ENCODE measurements at places on chromosomes 13 and 19.

DNA sequence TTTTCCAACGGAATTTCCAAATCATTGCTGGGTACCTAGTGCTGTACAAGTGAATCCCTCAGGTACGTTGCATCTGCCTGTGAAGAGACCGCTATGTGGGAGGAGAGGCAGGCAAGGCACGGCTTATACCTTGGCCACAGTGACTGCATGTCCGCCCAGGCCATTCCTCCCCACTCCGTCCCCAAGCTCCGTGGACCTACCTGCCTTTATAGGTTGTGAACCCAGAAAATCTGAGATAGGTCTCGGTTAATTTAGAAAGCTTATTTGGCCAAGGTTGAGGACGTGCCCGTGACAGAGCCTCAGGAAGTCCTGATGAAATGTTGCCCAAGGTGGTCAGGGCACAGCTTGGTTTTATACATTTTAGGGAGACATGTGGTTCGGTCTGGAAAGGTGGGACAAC lies 218.5 kb upstream of the TSHZ3 start:
- no peak for DNase-seq

- DNase-seq = no peak
Measured at GRCh38 chr13:43205416-43205815, 182.0 kb downstream of the DNAJC15 start.

- DNase-seq = peak; percentile 48
Measured at GRCh38 chr19:5690955-5691821, 1.1 kb downstream of the RPL36 start.

DNA sequence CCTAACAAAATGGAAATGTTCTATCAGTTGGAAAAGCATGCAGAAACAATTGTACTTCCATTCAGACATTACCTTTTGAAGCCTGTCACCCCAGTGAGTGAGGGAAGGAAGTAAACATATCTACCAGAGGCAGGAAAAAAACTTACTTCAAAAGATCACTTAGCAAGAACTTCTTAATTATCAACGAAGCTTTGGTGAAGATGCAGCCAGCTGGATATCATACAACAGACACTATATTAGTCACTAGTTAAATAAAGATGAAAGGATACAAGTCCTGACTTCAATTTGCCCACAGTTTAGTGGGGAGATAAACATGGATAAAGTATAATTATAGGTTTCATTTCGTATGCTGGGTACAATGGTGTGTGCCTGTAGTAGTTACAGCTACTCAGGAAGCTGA lies 148.8 kb downstream of the TNFRSF19 start:
- no peak for DNase-seq

- DNase-seq = peak; percentile 85
Measured at GRCh38 chr19:17766543-17767131, 15.4 kb downstream of the FCHO1 start.

GRCh38 chr13:76523740-76524340 lies 362.4 kb downstream of the KCTD12 start:
- DNase-seq = peak; percentile 20

DNA sequence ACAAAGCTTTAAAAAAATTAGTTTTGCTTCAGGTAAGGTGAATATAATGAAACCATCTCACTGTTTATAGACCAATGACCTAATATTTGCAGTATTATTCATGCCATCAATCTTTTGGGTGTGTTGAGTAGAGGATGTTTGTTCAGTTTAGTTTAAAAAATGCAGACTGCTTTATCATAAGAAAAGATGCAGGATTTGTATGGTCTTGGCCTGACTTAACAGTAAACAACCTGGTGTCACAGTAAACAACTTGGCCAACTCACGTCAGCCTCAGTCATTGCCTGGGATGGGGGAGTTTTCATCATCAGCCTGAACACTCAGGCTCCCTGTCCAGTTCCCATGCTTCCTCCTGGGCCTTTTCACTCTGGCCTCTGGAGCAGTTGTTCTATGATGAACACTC lies 55.1 kb downstream of the LMO7 start:
- peak; percentile 66 for DNase-seq

GRCh38 chr19:53192771-53193534 lies at the start of gene ZNF665:
TSS of gene ZNF665 (minus strand) at chr19:53193358. CDS start at chr19:53182898, 10,460 bp downstream.
- peak; percentile 80 for DNase-seq

GRCh38 chr19:10858204-10858828 lies 10.1 kb downstream of the C19orf38 start:
- DNase-seq = no peak

- no peak for DNase-seq
Measured at GRCh38 chr19:51071095-51071405, 6.2 kb upstream of the KLK13 start.

- DNase-seq = no peak
Measured at GRCh38 chr13:110302997-110303396, 4.0 kb downstream of the COL4A1 start.

- peak; percentile 89 for DNase-seq
Measured at GRCh38 chr13:89514534-89515312, 1832.8 kb upstream of the MIR17HG start.

DNA sequence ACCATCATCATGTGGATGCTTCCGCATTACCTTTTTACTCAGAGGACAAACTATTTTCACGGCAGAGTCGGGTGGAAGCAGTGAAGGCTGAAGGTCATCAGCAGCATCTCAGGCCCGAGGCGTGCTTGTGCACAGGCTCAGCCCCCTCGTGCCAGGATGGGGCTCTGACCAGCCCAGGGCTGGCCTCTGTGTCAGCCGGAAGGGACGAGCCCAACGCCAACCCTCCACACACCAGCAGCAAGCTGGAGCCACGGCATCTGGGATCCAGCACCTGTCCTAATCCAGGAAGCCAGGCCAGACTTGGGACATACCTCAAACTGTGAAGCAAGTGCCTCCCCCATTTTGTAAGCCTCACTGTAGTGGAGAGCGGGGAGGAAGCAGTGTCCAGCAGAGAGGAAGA lies 11.1 kb downstream of the MICOS13 start:
- DNase-seq = no peak

GRCh38 chr19:1315470-1316166 lies 29.9 kb downstream of the EFNA2 start:
- peak; percentile 33 for DNase-seq

DNA sequence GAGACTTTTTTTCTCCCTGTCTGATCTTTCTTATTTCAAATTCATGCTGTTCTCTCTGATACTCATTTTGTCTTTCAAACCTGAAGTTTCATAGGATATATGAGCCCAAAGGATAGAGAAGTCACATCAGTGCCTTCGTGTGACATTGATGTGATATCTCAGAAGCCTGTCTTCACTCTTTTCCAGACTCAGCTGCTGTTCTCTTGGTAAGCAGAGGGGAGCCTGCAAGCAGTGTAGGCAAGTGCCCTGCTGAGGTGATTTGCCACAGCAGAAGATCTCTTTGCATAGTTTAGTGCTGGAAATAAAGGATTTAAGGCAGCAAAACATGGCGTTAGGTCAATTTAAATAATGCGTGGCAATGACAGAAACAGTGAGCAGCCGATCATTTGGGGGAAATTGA lies 346.7 kb downstream of the ITGBL1 start:
- no peak for DNase-seq

GRCh38 chr19:55658846-55659459 lies 4.1 kb downstream of the U2AF2 start:
- no peak for DNase-seq

- DNase-seq = peak; percentile 34
Measured at GRCh38 chr19:18000915-18001776, 6.8 kb upstream of the ARRDC2 start.

DNA sequence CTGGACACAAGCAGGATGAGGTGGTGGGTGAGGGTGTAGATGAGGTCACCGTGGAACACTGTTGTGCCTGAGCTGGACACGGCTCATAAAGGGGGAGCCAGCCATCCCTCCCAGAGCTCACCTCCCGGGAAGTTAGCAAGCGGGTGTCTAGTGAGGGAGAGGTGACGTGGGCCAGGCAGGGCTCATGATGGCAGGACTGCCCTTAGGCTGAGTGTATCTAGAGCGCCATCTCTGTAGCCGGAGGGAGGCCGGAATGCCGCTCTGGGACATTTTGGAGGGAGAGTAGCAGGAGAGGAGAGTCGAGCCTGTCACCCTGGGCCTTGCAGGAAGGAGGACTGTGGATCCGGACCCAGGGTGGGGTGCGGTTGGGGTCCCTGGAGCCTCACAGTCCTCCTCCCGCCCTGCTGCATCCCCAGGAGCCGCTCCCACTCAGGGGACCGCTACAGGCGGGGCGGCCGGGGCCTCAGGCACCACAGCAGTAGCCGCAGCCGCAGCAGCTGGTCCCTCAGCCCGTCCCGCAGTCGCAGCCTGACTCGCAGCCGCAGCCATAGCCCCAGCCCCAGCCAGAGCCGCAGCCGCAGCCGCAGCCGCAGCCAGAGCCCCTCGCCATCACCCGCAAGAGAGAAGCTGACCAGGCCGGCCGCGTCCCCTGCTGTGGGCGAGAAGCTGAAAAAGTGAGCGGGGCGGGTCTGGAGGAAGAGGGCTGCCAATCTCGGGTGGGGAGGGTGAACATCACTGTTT lies 9.2 kb downstream of the ZNF296 start:
- no peak for DNase-seq

DNA sequence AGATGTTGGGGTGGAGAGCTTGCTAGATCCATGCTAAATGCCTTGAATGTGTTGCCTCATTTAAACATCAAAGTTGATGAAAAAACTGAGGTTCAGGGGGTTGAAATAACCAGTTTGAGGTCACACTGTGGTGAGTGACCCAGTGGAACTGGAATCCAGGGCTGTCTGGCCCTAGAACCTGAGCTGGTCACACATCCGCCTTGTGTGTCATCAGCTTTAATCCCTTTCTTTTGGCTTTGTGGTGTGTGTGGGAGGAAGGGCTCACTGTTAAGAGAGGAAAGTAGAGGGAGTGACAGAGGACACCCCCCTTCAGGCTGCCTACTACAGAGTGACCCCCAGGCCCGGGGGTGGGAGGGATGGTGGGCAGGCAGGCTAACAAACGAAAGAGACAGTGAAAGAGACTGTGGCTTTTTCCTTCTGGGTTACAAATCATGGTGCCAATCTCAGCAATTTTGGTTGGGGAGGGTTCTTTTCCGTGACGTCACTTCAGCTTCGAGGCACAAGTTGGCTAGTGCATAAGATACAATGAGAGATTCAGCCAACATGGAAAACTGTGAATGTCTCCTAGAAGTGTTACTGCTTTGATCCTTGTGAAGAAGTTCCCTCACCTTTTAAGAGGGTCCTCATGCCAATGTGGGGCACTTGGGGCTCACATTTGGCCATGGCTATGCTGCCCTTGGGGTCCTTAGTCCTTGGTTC lies 164.9 kb downstream of the DLEU7 start:
- DNase-seq = peak; percentile 85

DNA sequence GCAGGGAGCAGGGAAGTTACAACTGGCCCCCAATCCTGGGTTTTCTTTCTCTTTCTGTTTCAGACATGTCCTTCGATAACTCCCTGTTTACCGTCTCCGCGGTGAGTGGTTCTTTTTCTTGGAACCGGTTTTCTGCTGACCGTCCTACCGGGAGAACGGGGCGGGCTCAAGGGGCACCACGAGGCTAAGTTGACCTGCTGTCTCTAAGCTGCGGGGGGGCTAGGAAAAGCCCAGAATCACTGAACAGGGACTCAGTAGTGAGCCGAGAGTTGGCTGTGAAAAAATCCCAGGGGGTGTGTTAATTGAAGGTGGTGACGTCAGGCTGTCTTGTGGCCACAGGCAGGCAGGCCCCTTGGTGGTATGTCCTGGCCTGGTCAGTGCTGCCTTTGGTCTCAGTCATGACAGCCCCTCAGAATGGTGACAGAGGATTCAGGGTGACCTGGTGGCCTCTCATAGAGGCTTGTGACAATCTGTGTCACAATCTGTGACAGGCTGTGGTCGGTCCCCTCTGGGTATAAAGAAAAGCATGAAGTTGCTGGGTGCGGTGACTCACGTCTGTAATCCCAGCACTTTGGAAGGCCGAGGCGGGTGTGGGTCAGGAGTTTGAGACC lies 8.1 kb upstream of the CARM1 start:
- DNase-seq = no peak

DNA sequence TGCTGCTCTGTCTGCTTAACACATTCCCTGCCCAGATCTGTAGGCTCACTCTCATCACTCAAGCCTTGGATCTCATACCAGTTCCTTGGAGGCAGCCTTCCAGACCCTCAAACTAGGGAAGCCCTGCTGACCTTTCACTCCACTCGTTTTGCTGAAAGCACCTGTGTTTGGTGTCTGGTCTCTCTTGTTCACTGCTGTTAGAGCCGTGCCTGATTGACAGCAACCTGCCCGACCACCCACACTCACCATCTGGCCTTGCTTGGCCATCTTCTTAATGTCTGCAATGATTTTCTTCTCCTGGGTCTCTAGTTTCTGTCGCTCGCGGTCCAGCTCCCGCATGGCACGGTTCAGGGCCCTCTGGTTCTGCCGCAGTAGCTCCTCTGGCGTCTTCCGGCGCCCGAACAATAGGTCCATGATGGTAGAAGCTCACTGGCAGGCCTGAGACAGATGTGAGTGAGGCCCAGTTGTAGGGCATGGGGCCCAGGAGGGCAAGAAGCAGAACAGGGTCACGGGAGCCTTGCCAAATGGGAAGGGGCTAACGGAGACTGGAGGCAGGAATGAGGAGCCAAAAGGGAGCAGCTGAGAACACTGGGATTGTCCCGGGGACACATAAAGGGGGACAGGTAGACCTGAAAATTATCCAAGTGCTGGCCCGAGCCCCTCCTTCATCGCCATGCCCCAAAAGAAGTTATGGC lies 959 bp downstream of the CHMP2A start:
- DNase-seq = no peak

GRCh38 chr13:110044551-110045111 lies 258.2 kb upstream of the IRS2 start:
- no peak for DNase-seq

DNA sequence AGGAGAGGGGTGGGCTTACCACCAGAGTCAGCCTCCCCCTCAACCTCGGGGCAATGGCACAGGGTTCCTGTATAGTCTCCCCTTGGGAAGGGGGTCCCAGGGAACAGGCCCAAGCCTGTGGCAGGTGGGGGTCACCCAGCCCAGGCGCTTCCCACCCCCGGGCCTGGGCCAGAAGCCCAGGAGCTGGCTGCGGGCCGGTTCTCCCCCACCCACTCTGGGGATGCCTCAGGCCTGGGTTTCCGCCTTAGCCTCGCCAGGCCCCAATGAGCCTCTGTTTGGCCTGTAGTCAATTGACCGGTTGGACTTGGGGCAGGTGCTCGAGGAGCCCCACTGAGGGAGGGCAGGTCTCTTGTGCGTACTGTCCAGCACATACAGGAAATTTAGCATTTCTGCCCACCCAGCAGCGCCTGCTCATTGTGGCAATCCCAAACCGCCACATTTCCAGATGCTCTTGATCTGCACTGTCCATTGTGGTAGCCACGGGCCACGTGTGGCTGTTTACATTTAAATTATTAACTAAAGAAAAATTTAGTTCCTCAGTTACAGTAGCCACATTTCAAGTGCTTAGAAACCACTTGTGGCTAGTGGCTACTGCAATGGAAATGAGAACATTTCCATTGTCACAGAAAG lies 9.9 kb downstream of the LYL1 start:
- DNase-seq = no peak

- DNase-seq = peak; percentile 60
Measured at GRCh38 chr13:32310134-32310706, 4.9 kb downstream of the ZAR1L start.

DNA sequence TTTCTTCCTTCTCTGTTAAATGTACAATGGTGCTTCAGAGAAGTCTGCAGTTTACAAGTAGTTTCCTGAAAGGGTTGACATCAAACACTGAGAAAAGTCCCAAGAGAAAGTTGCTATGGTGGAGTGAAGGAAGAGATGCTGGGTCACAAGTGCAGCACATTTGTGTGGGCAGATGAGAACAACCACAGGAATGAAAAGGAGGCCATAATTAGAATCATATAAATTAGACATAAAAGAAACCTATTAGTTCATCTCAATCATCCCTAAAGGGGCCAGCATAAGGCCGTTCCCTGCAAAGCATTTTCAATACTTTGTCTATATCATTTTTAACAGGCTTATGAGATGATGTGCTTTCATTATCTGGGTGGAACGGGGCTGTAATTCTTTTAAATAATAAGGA lies 359.2 kb downstream of the IRS2 start:
- peak; percentile 65 for DNase-seq

GRCh38 chr13:112616586-112617362 lies 28.8 kb upstream of the TUBGCP3 start:
- DNase-seq = peak; percentile 45

Data from amniotic epithelial cell (primary cell).